ENCODE measurements at places on chromosomes 2 and 18.

DNA sequence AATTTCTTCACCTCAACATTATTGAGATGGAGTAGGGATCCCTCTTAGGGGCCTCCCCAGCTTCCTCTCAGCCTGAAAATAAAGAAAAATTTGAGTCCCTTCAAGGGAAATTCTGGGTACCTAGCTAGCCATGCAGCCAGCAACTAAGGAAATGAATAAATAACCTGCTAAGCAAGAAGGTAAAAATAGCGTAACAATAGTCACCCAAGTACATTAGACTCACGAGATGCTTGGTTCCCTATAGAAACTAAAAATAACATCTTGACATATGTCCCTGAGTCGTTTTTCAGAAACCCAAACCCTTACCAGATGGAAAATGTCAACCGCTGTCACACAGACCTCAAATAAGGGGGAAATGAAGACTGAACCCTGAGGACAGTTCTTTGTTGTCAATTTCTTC is 51.9 kb downstream of the CACNB4 start:
- no peak for DNase-seq

DNA sequence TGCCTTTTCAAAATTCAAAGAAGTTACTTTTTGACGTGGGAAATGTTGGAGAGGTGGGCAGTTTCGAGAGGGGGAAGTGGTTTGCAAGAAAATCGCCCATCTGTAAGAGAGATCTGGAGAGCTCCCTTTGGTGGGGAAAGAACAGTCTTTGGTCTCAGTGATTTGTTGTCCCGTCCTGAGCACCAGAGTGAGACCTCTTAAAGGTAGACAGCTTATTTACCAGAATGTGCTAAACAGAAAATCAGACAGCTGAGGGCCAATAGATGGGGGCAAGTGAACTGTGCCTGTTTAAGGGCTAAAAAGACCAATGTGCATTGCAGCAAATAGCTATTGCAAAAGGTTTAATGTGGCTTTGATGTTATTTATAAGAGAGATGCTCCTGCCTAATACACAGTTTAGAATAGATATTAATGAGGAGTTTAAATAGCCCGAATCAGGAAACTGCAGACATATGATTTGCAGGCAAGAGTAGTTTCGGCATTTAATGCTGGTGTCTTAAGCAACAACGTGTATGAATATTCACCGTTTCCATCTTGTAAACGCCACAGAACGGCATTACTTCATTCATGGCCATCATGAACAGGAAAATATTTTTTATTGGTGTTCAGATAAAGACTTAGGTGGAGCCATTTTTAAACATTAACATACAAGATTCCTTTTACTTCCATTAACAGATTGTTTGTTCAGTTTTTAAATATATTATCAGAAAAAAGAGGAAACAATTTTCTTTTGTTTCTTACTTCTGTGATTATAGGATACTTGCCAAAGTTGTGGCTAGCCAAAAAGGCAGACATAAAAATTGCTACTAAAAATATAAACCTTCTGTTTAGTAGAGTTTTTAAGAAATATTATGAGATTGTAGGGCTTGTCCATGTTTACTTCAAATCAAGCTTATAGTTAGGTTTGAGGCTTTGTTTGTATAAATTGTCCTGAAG is 29.6 kb downstream of the ARHGAP15 start:
- no peak for DNase-seq

- DNase-seq: no peak
Measured at GRCh38 chr18:38045845-38046244, 480.2 kb upstream of the CELF4 start.

GRCh38 chr2:173941567-173941966 is 23.6 kb downstream of the SP3 start:
- DNase-seq: no peak

- DNase-seq: no peak
Measured at GRCh38 chr2:13545320-13545719, 828.6 kb downstream of the TRIB2 start.

- no peak for DNase-seq
Measured at GRCh38 chr2:217662984-217663602, 339.7 kb downstream of the TNS1 start.

- no peak for DNase-seq
Measured at GRCh38 chr18:37541517-37541916, 24.1 kb downstream of the CELF4 start.

GRCh38 chr2:207038299-207038698 is 99.0 kb downstream of the CPO start:
- DNase-seq: no peak

DNA sequence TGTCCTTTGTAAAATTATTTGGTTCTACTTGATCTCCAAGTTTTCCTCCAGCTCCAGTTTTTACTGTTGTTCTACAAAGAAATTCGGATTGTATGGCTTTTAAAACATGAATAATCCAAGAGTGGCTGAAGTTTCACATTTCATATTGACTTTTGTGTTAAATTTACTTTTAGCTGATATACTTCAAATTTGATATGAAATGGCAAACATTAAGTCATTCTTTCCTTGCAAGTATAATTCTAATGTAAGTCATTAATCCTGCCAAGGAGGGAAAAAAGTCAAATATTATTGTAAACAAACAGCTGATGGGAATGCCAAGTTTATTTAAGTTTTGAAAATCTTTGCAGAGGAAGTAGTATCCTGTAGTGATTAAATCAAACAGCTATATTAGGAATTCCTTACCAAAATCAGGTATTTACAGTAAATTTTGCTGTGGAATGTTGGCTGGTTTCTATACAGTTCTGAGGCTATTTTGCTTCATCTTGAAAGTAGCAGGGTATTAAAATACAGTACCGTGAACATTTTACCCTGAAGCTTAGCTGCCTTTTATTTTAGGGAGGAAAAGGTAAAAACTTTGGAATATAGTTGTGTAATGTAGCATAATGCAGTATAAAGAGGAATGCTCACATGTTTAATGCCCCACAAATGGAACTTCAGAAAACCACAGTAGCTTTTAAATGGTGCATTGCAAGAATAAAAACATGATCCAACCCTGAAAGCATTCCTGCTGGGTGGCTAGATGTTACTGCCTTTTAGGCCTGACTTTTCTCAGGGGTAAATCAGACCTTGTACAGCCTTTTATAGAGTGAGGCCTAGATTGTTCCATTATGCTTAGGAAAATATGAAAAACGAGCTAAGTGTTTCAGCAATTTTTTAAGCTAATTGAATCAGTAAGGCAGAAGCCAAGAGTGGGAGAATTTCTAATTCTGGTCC is 62.7 kb upstream of the NT5C1B start:
- DNase-seq: no peak

GRCh38 chr2:143720095-143720664 is 591.0 kb downstream of the ARHGAP15 start:
- no peak for DNase-seq

GRCh38 chr18:47748847-47749599 is 181.4 kb downstream of the SMAD2 start:
- peak; percentile 86 for DNase-seq

DNA sequence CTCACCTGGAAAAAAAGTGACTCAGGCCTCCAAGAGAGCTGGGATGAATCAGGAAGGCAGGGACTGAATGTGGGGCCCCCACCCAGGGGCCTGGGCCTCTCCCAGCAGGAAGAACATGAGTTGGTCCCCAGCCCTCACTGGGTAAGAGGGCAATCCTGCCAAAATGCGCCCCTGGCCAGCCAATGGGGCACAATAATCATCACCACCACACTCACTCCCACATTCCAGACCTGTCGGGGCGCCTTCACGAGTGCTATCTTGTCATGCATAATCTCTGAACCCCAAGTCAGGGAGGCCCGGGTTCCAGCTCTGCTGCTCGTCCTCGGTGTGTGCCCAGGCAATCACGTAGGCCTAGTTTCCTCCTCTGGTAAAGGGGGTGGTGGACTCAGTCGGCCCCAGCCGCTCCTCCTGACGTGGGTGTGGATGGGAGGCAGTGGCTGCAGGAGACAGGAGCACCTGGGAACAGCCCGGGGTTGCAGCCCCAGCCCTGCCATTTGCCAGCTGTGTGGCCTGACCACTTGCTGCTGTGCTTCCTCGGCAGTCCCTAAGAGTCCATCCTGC is 115.1 kb downstream of the CYP26B1 start:
- DNase-seq: no peak

DNA sequence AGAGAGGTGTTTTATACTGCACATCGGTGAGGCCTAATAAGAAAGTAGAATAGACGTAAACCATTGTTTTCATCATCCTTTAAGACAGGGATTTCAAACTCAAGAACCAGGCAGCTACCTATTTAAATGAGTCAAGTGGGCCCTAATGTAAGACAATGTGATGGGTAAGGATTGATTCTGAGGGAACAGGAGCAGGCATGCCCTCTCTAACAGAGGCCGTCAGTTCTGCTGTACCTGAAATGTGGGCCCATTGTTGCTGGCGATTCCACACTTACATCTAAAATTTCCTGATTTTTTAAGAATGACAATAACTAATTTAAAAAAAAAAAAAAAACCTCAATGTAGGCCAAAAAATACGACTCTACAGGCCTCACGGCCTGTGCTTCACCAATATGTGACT is 67.5 kb downstream of the ACSL3 start:
- DNase-seq: no peak

GRCh38 chr2:44599130-44599529 is 237.4 kb downstream of the CAMKMT start:
- DNase-seq: no peak

DNA sequence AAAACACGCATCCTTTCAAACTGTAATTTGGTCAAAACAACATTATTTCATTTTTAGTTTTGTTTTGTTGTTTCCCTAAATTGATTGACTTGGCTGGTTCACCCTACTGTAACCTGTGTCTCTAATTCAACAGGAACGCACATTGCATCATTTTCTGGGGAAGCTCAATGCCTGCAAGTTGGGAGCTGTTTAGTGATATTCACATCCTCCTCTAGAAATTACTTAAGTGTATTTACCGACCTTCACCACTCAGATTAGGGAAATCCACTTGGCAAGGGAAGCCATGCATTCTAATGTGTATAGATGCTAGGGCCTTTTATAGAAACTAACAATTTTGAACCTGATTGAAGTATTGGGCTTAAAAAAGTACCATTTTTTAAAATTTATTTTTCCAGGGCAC is 7.3 kb upstream of the TPO start:
- no peak for DNase-seq

Measured in activated CD4-positive, alpha-beta T cell treated with anti-CD3 and anti-CD28 coated beads for 48 hours (primary cell).